Fibroblast of skin of scalp (primary cell): ENCODE measurements at places on chromosomes 1 and 21.

GRCh38 chr1:43293896-43294760 is 6.7 kb upstream of the TIE1 start:
- DNase-seq = peak; percentile 12

DNA sequence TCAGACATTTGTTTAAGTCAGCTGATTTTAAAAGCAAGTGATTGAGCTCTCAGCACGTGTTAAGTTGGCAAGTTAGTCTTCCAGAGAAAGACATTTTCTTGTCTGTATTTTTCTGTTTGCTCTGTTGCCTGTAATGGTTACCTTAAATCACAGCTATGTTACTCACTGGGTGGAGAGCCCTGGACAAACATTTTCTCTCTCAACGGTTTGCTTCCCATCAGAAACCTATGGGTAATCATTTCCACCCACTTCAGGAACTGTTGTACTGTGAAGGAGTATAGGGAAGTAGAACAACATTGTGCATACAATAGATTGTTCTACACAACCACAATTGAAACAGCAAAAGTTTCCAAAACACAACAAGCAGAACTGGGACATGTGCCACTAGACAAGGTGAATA is 113.9 kb upstream of the DPT start:
- no peak for DNase-seq

DNA sequence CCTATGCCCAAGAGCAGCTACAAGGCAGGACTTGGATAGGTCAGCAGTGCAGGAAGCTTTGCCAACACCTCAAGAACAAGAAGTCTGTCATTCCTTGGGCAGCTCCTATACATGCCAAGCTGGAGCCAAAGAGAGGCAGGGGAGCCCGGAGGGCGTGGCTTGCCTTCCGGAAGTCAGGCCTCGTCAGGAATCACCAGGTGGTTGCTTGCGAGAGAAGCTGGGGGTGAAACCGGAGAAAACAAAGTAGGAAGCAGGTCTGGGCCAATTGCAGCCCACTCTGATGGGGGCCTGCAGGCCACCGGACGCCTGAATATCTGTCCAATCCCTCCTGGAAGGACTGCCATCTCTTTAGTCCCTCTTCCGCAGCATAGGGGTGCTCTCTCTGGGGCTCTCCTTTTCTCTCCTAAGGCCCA is 794 bp upstream of the FAM76A start:
- DNase-seq = peak; percentile 6

- no peak for DNase-seq
These were observed 22.4 kb downstream of the DYRK3 start for GRCh38 chr1:206657751-206658150.

DNA sequence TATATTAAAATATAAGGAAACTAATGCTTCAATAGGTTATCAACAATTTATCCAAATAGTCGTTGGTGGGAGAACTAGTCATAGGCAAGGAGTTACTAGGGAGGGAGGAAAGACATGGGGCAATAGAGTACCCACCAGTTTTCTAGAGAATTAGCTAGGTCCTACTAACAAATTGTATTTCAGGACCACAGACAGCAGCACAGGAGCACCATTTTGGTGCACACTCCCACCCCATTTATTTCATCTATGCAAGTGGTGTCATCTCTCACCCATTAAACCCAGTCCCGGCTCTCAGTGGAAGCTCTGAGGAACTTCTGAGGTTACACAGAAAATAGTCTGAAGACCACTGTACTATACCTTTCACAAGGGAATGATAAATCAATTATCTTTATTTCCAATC is 89.0 kb upstream of the BCAR3 start:
- DNase-seq = peak; percentile 35
